ENCODE measurements at places on chromosomes 7 and 10.

DNA sequence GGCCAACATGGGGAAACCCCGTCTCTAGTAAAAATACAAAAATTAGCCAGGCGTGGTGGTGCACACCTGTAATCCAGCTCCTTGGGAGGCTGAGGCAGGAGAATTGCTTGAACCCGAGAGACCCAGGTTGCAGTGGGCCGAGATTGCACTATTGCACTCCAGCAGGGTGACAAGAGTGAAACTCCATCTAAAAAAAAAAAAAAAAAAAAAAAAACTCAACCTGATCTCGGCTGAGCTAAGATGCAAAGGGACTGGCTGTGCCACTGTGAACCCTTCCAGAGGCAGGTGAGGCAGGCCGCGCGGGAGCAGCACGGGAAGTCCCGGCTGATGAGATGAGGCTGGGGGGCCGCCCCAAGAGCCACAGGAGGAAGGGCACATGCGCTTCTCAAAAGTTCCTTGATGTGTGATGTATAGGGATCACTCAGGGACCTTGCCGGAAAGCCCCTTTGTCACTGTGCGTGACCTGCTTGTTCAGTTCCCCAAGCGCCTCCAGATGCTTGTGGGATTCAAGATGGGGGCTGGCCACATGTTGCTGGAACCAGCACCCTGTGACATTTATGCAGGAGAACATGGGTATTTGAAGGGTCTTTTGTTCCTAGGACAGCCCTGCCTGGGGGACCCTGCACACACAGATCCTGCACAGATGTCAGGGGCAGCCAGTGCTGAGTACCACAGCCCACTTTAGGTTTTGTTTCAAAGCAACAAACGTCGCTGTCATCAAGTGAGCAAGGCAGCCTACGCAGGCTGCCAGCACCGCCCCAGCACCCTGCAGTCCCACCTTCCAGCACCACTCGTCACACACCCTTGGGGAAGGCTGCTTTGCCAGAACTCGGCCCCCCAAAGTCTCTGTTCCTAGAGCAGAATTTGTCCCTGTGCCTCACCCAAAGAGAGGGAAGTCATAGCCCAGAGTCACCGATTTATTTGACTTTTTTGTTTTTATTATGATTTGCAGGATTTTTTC, 74.8 kb upstream of the SH2B2 start:
- no peak for DNase-seq

GRCh38 chr7:98387544-98388226, 13.2 kb downstream of the BAIAP2L1 start:
- no peak for DNase-seq

GRCh38 chr10:23412223-23412622, 26.7 kb upstream of the OTUD1 start:
- DNase-seq, result no peak

DNA sequence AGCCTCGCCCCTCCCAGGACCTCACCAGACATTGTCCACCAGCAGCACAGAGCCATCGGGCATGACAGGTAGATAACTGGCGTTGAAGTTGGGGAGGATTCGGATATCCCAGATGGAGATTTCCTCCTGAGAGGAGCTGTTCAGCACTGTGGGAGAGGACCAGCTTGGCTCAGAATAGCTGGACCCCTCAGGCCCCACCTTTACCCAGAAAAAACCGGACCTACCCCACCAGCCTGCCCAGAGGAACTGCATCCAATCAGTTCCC, 1.5 kb downstream of the TRAPPC14 start:
- DNase-seq, result no peak

DNA sequence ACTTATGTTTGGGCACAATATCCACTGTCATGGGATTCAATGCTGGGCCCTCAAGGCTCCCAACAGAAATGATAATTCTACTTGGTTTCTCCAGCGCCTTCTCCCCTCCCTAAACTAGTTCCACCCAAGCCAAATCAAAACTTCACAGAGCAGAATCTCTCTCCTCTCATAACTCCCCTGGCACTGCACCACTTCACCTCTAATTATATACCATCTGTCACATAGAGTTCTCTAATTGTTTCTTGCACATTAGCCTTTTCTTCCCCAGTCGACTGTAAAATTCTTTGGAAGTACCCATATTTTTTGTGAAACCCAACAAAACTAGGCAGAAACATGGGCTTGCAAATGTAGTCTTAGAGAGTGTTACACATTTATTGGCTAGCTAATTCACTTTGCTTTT, 8.1 kb downstream of the SGMS1 start:
- DNase-seq, result no peak

DNA sequence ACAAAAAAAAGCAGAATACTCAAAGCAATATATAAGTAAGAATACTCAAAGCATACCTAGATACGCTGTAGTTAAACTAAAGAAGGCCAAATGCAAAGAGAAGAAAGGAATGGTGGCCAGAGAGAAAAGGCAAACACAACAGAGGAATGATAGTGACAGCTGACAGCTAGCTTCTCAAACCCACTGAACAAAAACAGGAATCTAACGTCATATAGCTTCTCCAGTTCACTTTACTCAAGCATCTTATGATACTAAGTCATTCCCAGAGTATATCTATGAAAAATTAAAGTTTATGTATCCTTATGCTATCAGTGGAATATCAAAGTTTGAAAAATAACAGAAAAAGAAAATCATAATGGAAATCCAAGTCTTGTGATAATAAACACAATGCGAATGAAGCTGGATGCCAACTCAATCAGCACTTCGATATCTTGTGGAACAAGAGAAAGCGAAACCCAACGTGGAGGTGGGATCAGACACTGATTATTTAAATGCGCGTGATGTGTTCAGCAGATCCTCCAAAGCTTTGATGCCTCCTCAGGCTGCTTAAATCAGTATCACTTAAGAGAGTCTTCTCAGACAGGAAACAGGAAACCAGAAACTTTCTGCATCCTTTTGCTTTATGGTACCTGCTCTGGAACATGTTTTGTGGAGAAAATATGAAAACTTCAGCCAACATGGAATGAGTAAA, 102.8 kb downstream of the PIP4K2A start:
- DNase-seq, result peak; percentile 56

DNA sequence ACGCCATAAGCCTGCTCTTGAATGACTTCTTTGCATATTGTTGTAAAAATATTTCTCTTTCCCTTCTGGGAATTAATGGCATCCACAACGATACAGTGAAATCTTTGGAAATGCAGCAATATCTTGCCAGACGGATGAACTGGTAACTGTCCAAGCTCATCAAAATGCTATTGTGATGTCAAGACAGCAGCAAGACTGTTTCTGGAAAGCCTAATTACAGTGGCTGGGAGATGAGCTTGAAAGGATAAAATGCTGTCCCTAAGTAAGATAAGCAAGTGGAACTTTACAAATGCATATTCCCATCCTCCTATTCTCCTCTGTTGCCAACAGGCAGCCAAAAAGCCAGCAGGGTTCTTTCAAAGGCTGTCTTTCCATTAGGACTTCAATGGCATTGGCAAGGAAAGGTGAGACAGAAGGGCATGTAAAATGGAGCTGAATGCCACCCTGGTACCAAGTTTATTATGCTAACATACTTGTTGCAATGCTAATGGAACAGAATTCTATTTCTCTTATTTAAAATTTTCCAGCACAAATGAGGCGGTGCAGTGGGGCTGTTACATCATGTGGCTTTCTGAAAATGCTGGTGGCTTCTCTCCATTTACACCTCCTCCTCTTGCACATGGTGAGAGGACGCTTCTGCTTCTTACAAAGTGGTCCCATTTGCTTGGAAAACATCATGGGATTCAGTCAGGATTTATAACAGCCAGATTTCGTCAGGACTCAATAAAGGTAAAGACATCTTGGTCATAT, 178.3 kb upstream of the PTER start:
- DNase-seq, result no peak

GRCh38 chr10:125343118-125343925, 183.0 kb upstream of the CTBP2 start:
- DNase-seq, result no peak

DNA sequence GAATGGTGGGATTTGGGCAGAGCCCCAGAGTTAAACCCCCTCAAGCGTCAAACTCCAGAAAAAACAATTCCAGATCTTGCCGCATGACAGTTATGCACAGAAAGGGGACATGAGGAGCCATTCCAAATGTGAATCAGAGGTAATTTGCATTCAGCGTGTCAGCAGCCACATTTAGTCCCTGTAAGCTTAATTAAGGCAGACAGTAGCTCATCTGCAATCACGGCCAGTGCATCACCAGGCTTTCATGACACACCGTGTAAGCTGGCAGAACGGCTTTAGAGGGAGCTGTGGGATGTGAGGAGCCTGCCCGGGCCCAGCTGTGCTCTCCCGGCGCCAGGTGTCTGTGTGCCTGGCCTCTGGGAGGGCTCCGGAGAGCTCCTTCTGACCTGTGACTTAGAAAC, 18.7 kb upstream of the PRKAG2 start:
- DNase-seq, result no peak

DNA sequence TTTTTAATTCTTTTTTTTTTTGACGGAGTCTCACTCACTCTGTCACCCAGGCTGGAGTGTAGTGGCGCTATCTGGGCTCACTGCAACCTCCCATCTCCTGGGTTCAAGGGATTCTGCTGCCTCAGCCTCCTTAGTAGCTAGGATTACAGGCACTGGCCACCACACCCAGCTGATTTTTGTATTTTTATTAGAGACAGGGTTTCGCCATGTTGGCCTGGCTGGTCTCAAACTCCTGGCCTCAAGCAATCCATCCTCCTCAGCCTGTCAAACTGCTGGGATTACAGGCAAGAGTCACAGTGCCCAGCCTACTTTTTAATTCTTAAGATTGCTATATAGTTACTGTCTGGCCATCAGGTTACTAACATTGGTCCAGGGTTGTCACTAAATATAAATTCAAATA, 59.6 kb downstream of the ZNF277 start:
- DNase-seq, result no peak

DNA sequence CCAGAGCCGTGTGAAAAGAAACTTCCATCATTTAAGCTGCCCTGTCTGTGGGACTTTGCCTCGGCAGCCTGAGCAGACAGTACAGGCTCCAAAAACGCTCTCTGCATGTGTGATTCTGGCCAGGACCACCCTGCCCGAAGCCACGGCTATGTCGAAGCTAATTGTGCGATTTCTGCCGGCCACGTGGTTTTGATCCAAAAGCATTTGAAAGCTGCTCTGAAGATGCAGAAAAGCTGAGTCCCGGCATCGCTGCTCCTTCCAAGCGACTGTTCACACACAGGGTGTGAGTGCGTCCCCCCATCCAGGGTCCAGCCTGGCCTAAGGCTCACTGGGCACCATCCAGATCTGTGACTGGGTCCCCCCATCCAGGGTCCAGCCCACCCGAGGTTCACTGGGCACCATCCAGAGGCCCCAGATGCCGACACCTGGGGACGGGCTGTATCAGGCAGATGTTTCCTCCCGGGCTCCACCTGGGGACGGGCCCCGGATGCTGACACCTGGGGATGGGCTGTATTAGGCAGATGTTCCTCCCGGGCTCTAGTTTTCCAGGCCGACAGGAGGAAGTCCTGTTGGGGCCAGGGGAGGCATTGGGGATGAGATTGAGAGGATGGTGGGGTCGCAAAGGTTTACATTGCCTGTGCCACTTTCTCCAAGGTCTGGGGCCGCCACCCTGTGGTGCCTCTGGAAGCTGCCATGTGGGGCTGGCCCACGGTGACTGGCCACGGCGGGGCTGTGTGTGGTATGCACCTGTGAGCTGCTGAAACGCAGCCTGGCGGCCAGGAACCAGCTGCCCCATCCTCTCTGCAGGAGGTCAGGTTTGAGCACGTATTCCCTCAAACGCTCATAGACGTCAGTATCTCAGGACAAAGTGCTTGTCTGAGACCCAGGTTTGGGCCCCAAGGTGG, 527.4 kb downstream of the DNAJB6 start:
- DNase-seq, result no peak

- DNase-seq, result no peak
Measured at GRCh38 chr7:90824386-90825307, 228.5 kb downstream of the CDK14 start.

GRCh38 chr7:13946181-13946580, 43.3 kb downstream of the ETV1 start:
- no peak for DNase-seq

DNA sequence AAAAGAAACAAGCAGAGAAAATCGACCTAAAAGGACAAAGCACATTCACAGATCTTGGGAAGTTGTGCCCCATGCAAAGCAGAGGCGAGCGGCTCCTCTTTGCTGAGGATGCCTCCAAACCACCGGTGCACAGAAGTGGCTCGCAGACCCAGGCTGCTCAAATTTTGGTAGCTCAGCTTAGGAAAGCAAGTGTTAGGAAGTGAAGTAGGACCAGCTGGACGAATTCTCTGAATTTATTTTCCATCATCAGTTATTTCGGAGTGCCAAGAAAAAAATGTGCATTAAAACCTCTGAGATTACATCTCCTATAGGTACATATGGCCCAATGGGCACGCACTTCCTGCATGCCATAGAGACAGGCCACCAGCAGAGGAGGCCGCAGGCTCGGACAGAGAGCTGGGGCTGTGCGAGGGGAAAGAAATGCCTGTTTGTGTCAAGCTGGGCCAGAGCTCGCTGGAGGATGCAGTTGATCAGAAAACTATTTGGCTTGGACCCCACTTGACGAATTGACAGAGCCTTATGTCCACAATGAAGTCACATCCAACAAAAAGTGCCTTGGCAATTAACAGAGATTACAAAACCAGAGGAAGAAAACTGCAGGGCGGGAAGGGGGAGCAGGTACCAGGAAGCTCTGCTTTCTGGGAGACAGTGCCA, 122.3 kb upstream of the LYZL2 start:
- DNase-seq, result no peak

All from activated CD8-positive, alpha-beta memory T cell treated with anti-CD3 and anti-CD28 coated beads, Interleukin-2, amount 50 U/mL, for 4 hours (primary cell).